Spleen (tissue), 13 donors: ENCODE measurements at places on chromosomes 5 and 9. TPM values are rescaled to one million over a fixed set of nuclear protein-coding genes. Genes with fewer than 3 reads are reported as not detected.

Gene PAPPA
- 0.44 TPM for total RNA-seq

Gene TUSC1
- 6.3 TPM for total RNA-seq

Gene ORM2
- total RNA-seq: not detected

Gene HSD17B3
- total RNA-seq: 0.82 TPM

Gene QRFP
- not detected for total RNA-seq

Gene LAMC3
- total RNA-seq: 40.9 TPM

DNA sequence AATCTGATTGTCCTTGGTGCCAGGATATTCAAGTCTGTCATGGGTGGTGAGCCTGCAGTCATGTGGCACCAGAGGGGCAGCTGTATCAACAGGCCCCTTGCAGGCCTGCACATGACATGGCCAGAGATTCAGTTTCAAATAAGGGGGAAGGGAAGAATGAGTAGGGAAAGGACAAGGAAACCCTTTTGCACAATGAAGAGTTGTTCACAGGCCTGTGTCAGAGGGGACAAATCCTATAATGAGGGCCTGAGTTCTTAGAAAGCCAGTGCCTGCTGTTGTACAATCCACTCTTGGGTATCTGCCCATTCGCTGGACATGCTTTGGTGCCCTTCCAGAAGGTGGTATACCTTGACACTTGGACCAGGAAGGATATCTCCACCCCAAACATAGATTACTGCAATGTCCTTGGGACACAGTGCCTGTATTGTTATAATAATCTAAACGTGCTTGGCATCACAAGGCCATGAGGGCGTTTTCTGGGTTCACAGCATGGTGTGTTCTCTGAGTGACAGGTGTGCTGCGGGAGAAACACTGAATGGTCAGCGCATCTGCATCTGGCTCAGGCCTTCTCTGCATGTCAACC lies 1.9 kb upstream of the TMEM171 start:
- DNase-seq: no peak

DNA sequence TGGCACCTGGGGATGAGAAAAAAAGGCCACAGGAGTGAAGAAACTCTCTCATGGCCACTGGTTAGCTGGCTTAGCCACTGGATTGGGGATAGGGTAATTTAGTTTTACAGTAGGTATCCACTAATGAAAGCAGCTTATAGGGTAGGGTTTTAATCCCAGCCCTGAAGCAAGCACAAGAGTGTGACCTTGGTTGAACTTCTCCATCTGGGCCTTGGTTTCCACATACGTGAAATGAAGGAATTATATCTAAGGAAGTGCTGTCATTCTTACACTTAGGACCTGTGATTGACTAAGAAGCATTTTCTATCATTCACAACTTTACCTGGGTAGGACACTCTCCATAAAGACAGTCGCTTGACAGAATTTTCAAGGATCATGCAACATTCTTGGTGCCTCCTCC lies 49.6 kb downstream of the FAT2 start:
- DNase-seq: no peak

GRCh38 chr5:97906135-97906534 lies 723.1 kb upstream of the RIOK2 start:
- no peak for DNase-seq

DNA sequence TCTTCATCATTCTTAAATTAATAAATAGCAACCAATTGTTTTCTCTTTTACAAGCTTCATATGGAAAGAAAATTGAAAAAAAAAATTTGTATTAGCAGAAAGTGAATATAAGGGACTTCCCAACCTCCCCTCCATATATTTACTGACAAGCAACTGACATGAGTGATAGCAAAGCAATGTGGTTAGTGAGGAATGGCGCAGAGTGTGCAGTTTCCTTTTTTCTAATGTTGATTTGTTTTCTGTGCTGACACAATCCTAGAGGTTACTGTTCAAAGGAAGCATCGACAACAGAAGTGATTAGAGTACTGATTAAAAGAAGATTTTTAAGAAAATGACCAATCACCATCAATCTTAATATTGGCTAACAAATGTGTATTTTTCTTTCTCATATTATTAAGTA lies 1.7 kb upstream of the PTGER4 start:
- no peak for DNase-seq

- DNase-seq: no peak
Measured at GRCh38 chr9:23408874-23409273, 417.2 kb downstream of the ELAVL2 start.

DNA sequence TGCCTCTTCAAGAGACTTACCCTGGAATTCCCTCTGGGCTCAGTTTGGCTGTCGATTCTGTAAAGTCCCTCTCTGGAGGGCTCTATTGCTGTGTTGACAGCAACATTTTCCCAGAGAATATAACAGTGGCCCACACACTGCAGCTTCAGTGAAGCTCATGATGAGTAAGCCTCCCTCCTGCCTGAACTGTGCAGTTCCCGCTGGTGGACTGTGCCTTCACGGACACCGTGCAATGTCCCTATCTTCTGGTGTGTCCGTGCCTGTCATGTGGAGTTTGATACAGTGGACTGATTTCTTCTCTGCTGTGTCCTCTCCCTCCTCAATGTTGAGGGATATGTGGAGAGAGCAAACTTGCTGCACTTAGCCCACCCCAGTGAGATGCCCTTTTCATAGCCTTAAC lies 109.0 kb downstream of the NTRK2 start:
- no peak for DNase-seq

GRCh38 chr5:107437986-107438510 lies 232.7 kb downstream of the EFNA5 start:
- DNase-seq: no peak

- DNase-seq: peak; percentile 48
Measured at GRCh38 chr9:124038790-124039633, 27.4 kb downstream of the LHX2 start.

- DNase-seq: no peak
Measured at GRCh38 chr9:131218370-131218769, 57.9 kb downstream of the FAM78A start.
